ENCODE measurements at places on chromosomes 3 and 15.

GRCh38 chr3:101995371-101996046 lies 146.2 kb downstream of the NFKBIZ start:
- peak; percentile 4 for DNase-seq

DNA sequence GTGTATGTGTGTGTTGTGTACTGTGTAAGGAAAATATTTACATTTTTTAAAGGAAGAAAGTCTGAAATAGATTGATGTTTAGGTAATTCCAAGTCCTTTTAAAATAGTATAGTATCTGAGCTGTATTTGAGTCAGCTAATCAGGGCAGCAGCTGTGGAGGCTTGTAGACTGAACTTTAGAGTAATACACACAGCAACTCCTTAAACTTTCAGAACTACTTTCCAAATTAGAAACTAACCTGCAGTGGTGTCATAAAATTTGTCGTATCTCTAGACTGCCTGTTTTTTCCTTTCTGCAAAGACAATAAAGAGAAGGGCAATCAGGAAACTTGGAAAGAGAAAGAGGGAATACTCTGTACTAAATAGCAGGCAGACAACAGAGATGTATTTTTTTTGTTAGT lies 391.0 kb upstream of the AZI2 start:
- no peak for DNase-seq

GRCh38 chr15:44811337-44811736 lies 75.0 kb downstream of the TRIM69 start:
- no peak for DNase-seq

DNA sequence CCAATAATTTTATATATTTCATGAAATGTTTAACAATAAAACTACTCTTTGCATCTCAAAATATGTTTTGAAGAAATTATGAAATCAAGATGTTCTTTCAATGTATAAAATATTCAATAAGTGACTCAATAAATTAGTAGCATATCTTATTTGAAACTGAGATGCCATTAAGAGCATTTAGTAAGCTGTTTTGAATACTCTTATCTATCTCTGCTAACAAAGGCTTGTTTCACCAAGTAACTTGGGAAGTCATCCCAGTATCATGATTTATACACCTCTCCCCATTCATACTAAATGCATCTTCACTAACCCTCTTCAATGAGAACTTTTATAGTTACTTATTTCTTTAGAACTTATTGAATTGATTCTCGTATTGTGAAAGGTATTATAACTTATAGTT lies 43.1 kb downstream of the TNIK start:
- DNase-seq: no peak

GRCh38 chr15:38991126-38991525 lies 426.5 kb upstream of the RASGRP1 start:
- no peak for DNase-seq

GRCh38 chr15:77179541-77179998 lies 108.7 kb upstream of the TSPAN3 start:
- DNase-seq: no peak

DNA sequence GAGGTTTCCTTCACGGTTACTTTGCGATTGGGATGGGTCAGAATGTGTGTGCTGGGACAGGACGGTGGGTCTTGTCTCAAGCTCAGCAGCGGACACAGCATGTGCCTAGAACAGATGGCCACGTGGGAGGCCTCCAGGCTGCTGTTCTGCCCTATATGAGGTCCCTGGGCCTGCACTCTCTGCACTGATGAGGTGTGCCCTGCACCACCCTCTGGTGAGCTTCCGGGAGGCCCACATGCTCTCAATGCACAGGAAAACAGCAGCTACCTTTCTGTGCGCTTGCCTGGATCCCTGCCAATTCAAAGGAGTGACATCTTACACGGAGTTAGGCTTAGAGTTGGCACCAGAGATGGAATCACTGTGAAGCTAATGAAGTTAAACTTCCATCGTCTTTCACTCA lies 59.8 kb downstream of the BOC start:
- no peak for DNase-seq

DNA sequence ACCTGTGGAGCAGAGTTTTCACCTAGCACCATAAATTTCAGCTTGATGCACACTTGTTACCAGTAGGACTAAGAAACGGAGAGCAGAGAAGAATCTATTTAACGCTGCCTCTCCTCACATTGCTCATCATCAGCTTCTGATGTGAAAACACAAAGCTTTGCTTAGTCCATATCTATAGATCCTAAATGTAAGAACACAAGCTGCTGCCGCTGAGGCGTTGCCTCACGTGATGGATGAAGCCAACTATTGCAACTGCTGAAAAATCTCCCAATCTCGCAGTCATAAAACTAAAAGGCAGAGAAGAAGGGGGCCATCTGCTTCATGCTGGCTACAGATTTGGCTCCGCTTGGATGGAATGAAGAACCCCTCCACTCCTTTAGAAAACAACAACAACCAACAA lies 42.7 kb downstream of the CADPS start:
- no peak for DNase-seq

DNA sequence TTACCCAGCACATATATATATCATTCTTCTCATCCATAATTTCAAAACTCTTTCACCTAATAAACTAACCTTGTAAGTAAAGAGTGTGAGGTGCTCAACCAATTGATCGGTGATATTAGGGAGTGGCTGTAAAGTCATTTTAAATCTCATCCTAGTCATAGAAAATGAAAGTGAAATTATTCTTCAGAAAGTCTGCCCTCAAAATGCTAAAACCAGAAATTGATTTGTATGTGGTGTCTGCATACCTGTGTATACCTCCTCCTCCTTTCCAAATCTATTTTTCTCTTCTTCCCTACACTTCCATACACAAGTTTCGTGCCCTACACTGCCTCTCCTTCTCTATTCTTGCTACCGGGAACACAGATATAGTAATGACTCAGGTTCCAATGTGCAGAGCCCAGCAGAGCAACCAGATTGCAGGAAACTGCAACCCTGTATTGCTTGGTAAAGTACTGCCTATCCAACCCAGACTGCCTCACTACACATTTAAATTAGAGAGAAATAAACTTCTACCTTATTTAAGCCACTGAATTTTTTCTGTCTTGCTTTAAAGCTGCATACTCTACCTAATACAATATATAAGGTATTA lies 7.4 kb upstream of the TBC1D5 start:
- no peak for DNase-seq

DNA sequence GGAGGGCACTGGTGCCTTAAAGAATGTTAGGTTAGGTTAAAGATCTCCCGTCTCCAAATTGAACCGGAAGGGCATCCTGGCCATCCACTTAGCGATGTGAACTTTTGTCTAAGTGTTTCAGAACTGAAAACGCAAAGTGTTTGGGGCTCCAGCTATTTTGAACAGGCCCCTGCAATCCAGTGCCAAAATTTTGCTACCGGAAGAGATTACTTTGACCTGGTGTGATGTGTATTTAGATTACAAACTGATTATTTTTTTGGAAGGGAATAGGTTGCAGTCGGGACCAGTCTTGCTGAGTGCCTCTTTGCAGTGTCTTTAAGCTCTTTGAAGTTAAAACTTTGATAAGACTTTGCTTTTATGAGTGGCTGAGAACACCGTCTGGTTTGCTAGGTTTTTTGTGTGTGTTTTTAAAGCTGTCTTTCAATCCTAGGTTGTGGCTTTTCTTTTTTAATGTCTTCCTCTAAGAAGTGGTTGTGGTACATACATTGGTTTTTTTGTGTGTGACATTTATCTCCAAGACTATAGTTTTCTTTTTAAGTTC lies 179.6 kb downstream of the OR4M2 start:
- DNase-seq: no peak

- no peak for DNase-seq
Observed at GRCh38 chr3:175342196-175342595, 483.1 kb downstream of the NAALADL2 start.

DNA sequence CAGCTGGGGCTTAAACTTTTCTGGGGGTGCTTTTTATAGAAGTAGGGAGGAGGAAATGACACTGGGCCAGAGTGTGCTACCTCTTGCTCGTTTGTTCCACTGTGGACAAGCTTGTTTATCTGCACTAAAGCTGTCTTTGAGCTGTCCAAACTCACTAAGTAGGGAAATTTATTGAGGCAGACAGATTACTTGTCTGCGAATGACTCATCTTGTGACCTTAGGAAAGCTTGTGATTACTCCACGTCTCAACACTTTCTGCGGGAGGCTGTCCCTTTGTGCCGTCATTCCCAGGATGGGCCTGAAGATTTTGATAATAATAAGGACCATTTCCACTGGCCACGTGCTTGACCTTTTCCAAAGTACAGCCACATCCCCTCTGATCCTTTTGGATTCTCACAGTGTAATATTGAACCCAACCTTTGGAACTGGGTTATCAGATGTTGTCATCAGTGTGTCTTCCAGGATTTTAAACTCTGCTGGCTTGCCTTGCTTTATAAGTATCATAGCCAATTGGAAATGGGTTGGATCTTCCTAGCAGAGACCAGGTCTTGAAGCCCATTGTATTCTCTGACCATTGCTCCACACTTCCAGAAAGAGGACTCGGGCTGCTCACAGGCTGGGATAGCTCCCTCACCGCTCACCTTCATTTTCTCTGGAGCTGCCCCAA lies 84.7 kb downstream of the AGBL1 start:
- DNase-seq: no peak

DNA sequence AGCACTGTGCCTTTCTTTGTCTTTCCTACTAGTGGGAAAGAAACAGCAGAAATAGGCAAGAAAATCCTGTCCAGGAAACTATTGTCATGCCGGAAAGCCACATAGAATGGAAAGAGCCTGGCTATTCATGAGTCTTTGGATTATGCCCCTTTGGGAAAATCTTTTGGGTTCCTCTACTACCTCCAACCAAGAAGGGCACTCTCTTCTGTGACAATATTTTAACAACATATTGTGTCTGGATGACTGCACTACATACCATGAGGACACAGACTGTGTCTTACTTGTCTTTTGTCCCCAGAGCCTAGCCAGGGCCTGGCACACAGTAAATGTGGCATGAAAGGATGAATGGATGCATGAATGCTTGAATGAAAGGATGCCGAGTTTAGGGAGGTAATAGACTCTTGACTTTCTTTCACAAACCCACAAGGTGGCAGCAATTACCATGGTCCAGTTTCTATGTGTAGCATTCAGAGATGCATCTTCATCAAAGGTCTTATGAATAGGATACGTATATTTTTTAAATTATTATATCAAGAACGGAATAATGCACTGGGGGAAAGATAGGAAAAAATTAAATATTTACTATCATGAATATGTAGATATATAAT lies 30.3 kb downstream of the ARL14 start:
- DNase-seq: no peak

DNA sequence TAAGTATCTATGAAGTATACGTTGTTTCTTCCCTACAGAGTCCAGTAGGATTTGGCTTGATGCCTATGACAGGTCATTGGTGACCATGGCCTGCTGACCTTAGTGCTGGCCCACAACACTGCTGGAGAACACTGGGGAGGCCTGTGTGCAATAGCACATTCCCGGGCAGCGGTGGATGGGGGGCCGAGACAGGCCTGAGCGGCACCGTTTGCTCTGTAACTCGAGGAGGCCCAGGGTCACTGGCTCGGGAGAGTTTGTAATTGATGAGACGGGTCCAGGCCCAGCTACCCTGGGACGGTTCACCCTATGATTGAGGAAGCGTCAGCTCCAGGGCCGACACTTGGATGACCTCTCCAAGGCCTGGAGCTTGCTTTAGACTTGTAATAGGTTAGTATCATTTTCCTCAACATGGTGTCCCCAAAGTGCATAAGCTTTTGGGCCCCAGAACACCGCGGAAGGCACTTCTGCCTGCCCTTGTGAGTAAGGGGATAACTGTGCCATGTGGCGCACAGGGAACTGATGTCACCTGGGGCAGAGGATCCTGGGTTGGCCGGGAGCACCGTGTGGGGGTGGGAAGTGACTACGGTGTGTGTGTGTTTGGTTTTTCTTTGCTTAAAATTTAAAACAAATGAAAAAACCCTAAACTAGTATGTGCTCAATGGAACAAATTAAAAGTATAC lies 12.0 kb downstream of the TRPM1 start:
- DNase-seq: no peak

DNA sequence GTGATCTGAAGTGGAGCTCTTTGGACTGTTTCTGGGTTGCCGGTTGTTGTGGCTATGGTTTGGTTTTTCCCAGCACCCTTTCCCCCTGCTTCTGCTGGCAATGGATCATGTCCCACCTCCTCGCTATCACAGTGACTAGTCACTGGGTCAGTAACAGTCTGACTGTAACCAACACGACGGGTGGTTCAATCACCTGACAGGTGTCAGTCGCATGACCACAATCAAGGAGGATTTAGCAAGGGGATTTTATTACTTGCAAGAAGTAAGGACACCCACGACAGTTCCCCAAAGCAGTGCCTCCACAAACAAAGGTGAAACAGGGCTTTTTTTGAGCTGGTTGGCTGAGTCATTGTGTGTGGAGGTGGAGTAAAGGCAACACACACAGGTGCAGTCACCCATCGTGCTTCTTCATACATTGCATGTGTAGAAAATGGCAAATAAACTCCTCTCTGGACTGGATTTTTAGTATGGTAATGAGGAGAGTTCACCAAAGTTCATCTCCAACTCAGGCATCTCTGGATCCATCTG lies 58.8 kb upstream of the FAM3D start:
- DNase-seq: no peak

Data from SJSA1 (cell line).